ENCODE measurements at places on chromosomes 11 and 22.

GRCh38 chr11:17605651-17606122, 58.6 kb downstream of the OTOG start:
- DNase-seq = no peak

DNA sequence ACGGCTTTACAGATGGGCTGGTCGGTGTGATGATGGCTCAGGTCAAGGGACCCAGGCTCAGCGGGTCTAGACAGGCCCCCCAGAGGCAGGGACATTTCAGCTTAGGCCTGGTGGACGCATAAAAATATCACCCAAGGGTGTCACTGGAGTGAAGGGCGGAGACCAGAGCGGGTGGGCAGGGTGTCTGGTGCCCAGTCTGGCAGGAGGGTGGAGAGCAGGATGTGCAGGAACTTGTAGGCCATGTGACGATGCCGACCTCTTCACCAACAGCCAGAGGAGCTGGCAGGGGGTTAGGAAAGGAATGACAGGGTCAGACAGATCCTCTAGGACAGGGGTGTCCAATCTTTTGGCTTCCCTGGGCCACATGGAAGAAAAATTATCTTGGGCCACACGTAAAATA, 4.5 kb downstream of the MAPK8IP1 start:
- DNase-seq = no peak

GRCh38 chr11:62427630-62428233, 8.9 kb downstream of the SCGB1A1 start:
- no peak for DNase-seq

DNA sequence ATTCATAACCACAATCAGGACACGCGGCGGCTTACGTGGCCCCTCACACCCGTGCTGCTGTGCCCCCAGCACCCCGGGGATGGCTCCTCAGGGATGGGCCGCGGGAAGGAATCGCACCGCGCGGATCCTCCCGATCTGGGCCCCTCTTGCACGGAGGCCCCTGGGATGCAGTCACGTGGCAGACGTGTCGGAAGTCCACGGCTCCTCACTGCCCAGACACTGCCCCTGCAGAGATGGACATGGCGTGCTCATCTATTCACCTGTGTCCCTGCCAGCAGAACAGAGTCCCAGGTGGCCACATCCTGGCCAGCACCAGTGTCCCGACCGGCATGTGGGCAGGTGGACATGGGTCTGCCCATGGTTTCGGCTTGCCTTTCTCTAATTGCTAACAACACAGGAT, 12.8 kb downstream of the MOB2 start:
- DNase-seq = no peak

DNA sequence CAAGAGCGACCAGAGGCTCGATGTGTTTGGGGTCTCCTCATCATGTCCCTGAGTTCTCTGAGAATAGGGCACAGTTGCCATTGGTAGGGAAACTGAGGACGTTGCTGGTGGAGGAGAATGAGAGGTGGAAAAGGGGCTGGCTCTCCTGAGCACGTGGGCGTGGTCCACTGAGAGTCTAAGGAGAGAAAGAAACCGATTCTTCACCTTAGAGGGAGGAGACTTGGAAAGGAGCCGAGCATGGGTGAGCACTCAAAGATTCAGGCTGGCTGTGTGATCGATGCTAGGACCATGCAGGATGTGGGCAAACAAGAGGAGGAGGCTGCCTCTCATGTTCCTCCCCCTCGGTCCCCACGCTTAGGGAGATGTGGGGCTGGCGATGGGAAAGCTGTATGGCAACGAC, 19.8 kb upstream of the TLCD5 start:
- no peak for DNase-seq

GRCh38 chr22:48721395-48721669, 1106.3 kb downstream of the BRD1 start:
- no peak for DNase-seq

DNA sequence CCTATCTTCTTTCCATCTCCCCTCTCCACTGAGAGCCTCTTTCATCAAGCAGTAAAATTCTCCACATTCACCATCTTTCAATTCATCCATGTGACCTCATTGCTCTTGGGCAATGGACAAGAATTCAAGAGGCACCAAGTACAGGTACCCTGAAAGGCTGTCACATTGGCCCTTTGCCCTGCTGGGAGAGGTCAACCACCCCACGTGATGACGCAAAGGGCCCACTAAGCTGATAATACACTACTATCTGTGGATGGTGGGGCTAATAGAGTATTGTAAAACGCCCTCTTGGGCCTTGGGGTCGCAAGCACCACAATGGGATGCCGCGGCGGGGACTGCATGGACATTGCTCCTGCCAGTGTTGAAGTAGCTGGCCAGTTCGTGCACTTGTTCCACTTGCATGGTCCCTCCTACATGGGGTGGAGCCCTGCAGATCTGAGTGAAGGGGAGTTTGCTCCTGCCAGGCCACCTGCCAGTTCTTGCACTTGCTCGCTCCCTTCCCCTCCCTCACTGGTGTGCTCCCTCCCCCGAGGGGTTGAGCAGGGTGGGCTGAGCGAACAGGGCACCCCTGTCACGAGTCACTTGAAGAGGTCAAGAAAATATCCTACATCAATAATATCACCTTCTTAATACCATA, 1578.8 kb upstream of the RAG2 start:
- no peak for DNase-seq

GRCh38 chr11:32775908-32776307, 18.6 kb downstream of the CCDC73 start:
- DNase-seq = no peak

DNA sequence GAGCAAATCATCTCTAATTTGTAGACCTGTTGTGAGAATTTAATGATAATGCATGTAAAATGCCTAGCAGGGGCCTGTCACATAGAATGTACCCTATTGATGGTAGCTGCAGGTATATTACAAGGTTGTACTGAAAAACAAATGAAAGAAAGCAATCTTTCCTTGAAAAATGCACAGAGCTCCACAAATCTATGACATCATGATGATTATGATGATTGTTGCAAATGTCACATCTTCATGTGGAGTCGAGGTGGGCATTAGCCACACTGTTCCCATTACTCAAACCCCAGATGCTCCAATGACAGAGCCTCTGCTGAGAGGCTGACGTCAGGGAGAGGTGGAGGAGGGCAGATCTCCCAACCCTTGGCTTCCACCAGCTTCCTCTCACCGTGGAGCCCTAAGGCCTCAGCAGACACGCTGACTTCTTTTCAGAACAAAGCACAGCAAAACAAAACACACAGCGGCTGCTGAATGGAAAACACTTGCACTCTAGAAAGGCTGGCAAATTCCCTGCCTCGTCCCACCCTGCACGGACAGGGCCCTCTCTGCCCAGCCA, 298.3 kb downstream of the KIRREL3 start:
- no peak for DNase-seq

DNA sequence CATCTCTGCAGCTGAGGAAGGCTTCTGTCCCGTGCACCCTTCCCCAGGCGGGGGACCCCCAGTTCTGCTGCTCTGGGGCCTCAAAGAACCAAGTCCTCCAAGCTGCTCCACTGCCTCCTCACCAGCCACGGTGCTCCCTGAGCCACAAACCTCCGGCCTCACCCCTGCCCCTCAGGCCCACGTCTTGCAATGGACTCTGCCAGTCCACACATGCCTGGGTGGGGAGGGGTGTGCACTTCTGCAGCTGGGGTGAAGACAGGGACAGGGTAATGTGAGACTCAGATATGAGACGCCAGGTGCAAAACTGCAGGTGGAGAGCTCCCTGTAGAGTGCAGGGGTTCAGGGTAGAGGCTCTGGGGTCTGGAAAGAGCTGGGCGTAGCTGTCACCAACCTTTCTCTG, 3.2 kb upstream of the PTDSS2 start:
- DNase-seq = no peak

- DNase-seq = peak; percentile 59
Observed at GRCh38 chr11:75421035-75421602, 11.9 kb downstream of the KLHL35 start.

- DNase-seq = no peak
Observed at GRCh38 chr11:29628609-29629008, 388.2 kb downstream of the KCNA4 start.

- DNase-seq = peak; percentile 84
Observed at GRCh38 chr22:37330200-37331033, 48.1 kb downstream of the CYTH4 start.

DNA sequence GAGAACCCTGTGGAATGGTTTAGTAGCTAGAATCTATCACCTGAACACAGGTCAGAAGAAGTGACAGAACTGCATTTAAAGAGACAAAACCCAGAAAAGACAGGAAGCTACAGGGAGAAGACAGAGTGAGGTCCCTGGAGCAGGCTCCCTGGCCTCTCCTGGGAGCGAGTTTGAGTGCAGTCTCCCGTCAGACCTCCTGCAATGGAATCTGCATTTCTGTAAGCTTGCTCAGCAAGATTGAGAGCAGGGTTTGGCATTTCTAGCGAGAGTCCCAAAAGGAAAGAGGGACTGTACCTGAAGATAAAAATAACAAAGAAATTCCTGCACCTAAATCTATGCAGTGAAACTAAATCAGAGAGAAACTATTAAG, 74.2 kb downstream of the MORC2 start:
- no peak for DNase-seq

DNA sequence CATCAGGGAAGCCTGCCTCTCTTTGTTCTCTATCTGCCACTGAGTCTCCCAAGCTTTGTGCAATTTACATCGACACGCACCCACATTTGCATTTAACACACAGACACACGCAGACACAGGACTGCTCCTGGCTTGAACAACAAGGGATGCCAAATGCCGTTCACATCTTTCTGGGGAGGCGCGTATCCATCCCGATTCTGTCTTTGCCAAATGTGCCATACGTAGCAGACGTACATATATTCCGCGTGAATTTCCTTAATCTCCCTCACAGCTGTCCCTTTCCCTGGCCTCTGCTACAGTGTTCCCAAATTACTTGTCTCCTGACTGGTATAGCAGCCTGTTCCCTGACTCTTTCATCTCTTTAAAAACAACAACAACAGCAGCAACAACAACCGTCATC, 409.5 kb downstream of the MIAT start:
- no peak for DNase-seq

GRCh38 chr11:48341466-48341865, 16.7 kb downstream of the OR4C3 start:
- no peak for DNase-seq

- DNase-seq = no peak
Observed at GRCh38 chr11:86517557-86517956, 142.9 kb downstream of the CCDC81 start.

GRCh38 chr11:123577081-123577598, 77.3 kb downstream of the SCN3B start:
- peak; percentile 75 for DNase-seq

DNA sequence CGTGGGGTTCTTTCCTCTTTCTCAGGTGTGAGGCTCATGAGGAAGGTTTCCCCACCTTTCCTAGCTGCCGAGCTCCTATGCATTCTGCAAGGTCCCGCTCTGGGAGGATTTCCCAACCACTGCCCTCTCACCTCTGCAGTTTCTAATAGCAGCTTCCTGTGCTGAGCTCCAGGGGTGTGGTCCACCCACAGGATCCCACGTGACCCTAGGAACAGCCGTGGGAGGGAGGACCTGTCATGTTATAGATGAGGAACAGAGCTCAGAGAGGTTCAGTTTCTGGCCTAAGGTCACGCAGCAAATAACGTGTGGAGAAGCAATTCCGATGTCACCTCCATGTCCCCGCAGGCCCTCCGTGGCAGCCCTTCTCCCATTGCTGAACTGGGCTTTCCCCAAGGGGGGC, 38.5 kb downstream of the FLRT1 start:
- peak; percentile 88 for DNase-seq

DNA sequence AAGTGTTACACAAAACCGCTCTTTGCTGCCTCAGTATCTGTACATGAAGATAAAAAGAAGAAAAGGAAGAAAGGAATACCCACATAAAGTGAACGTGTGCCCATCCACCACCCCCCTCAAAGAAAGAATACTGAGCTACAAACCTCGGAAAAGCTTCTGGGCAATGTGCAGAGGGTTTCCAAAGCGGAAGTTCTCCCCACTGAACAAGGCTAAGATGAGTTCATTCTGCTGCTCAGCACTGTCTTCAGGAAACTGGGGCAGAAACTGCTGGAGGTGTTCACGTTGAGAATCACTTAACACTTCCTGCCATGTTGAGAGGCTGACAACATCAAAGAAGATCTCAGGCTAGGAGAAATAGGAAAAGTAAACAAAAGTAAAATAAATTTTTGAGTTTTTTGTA, 6.9 kb downstream of the NFRKB start:
- no peak for DNase-seq

- DNase-seq = no peak
Observed at GRCh38 chr11:62688491-62688890, 839 bp downstream of the LRRN4CL start.

DNA sequence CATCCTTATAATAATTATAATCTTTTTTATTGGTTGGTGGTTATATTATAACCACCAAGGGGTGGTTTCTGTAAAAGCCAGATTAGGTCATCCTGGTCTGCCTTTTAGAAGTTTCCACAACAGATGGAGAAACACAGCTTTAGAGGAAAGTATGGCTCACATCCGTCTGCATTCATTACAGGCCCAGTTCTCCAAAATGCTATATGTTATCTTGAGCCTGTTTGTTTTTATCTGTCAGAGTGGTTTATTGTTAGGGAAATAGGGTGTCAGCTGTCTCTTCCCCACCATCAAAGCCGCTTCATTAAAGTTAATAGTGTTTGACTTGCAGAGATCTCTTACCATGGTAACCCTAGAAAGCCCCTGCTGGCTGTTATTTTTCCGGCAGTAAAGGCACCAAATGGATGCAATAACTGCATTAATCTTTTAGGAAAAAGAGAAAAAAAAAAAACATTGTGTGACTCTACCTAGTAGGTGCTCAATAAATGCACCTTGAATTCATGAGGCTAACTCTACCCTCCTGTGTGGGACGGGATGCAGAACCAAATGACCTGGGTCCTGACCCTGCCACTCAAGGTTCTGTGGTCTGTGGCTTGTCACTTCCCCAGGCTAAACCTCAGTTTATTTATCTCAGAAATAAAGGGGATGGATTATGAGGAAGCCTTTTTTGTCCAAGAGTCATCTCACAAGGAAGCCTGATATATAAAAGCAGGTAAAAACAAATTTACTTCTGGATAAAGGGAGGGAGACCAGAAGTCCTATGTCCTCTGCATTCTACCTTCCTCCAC, 118.3 kb downstream of the WT1 start:
- DNase-seq = no peak

DNA sequence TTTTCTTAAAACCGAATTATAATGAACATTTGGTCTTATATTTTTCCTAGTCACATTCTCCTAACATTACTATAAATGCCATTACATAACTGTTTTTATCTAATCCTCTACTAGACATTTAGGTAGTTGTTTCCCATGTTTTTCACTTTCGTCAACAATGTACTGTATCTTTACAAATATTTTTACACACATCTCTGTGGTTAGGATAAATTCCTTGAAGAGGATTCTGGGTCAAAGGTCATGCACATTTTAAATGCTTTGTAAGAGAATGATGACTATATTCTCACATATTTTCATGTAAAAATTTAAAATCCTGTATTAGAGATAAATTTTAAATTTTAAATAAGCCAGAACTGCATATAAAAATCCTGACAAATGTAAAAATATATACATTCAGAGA, 61.3 kb upstream of the CLNS1A start:
- DNase-seq = no peak

DNA sequence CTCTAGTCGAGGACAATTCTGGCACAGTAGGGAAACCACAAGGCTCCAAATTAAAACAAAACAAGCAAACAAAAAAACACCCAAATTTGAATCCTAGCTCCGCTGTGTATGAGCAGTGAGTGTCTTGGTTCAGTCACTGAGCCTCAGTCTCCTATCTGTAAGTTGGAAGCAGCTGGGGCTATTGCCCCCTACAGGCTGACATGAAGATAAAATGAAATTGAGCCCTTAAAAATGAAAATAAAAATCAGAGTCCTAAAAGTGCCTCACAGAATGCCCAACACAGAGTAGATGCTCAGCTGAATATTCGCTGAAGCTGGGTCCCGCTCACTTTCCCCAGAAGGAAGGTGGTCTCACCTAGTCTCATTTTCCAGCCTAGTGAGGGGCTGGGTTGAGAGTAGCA, 65.2 kb downstream of the PDE2A start:
- DNase-seq = no peak
